ENCODE measurements at places on chromosomes 7 and 10.
A peak's percentile ranks its signal among the peaks of the same experiment; 100 is the strongest.

DNA sequence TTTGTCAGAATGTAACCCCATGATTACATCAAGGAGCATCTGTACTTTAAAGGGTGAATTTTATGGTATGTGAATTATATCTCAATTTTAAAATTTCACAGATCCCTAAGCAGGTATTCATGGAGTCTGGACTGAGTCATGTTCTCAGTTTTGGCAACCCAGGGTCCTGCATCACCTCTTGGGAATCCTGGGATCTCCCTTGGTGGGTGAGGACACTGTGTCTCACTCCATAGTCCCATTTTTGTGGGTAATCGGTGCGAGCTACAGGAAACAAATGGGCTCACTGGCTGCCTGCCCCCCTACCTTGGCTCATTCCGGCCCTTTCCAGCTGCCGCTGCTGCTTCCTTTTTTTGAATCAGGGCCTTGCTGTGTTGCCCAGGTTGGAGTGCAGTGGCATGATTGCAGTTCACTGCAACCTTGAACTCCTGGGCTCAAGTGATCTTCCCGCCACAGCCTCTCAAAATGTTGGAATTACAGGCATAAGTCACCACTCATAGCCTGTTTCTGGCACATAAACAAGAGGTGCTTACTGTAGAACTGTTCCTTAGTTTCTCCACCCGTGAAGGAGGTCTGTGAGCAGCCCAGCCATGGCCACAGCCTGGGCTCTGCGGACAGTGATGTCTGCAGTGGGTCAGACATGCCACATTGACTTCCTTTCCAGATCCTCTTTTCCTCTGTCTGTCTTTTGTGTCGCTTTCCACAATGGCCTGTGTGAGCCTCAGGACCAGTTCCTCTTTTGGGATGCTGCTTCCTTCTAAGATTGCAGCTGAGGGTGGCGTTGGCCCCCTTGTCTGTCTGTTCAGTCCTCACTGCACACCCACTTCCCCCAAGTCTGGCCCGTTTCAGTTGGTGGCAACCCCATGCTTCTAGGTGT, 14.5 kb downstream of the PALD1 start:
- DNase-seq = peak; percentile 89

GRCh38 chr10:86387178-86387794, 20.7 kb upstream of the GRID1 start:
- no peak for DNase-seq

GRCh38 chr10:16259726-16260125, 177.1 kb upstream of the PTER start:
- DNase-seq = no peak

DNA sequence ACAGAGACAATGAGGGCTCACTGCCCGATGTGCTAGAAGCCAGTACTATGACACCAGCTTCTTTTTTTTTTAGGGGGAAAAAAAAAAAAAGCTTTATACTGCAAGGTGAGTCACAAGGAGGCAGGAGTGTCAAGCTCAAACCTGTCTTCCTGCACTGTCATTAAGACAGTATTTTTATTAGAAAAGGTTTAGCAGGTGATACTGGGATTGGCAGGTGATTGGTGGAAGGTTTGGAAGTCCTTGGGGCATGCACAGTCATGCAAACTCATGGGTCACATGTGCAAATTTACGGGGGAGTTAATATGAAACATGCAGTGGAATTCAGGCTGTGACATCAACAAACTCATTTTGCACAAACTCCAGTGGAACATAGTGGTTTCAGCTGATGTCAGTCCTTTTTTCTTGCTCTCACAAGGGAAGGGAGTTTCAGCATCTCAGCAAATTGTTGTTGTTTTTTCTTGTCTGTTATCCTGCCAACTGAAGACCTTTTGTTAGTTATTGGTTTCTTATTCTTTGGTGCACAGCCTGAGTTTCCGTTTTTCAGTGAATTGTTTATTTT, 530.6 kb downstream of the ANKRD7 start:
- no peak for DNase-seq

- DNase-seq = no peak
Measured at GRCh38 chr10:122499012-122499411, 37.7 kb downstream of the HTRA1 start.

Data from Karpas-422 (cell line).